ENCODE measurements at places on chromosomes 1 and 21.

DNA sequence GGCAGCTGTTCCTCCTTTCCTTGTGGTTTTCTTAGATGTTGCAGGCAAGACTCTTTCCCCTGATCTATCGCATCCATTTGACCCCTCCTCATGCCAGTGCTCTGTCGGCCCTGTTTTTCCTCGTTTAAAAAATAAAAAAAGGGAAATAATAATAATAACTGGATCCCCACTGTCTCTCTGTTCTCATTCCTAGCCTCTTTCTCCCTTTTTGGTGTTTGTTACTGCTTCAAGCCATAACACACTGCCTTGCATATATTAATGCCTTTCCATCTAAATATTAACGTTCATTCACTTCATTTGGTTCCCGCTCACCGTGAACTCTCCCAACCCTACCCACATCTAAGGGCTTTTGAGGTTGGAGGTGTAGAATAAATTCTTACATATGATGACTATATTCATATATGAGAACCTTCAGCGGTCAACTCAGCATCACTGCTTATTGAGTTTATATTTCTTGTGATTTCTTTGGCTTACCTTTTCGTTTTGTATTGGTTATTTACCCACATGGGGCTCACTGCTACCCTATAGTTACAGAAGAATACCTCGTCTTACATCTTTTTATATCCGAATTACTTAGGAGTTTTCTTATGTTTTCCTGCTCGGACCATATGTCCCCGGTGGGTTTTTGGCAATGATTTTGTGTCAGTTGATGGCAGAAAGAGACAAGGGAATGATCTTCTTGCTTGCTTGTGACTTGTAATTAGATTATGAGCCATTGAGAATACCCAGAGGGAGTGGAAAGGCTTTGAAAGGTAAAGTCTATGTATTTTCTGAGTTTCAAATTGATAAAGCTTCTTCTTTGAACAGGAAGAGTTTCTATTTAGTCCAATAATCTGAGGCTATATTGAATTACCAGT, 805 bp downstream of the ATG4C start:
- DNase-seq = peak; percentile 13

- no peak for DNase-seq
Measured at GRCh38 chr21:41715649-41716281, 51.1 kb downstream of the RIPK4 start.

- DNase-seq = peak; percentile 49
Measured at GRCh38 chr1:159881622-159882526, 18.1 kb downstream of the CFAP45 start.

DNA sequence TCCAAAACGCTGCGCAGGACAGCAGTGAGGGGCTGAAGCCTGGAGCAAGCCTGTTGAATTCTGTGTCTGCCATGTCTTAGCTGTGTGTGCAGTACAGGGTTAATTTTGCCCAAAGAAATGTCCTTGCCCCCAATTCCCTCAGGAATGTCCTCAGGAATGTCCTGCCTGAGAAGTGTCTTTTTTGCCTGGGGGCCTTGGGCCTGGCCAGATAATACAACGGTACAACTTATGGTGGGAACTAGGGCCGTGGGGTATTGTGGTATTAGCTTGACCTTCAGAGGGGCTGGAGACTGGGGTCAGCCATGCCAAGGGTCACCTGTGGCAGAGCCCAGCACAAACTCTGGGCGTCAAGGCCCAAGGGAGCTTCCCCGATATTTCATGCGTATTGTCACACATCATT, 107.7 kb downstream of the AJAP1 start:
- no peak for DNase-seq

DNA sequence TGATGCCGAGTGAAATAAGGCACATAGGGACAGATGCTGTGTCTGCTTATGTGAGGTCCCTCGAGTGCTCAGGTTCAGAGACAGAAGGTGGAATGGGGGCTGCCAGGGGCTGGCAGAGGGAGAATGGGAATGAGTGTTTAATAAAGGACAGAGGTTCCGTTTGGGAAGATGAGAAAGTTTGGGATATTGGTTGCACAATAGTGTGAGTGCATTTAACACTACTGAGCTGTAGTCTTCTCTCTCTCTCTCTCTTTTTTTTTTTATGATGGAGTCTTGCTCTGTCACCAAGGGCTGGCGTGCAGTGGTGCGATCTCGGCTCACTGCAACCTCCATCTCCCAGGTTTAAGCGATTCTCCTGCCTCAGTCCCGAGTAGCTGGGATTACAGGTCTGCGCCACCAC, 44.9 kb downstream of the TRAPPC10 start:
- no peak for DNase-seq

DNA sequence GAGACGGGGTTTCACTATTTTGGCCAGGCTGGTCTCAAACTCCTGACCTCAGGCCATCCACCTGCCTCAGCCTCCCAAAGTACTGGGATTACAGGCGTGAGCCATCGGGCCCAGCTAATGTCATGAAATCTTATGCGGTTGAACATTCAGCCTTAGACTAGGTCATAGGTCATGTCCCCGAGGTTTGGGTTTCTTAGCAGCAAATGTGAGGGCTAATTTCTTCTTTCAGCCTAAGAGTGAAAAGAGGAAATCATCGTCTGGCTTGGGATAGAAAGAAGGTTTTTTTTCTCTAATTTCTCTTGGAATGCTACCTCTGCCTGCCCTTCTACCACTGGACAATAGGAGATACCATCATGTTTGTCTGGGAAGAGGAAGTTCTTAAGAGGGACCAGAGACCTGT, 18.0 kb upstream of the PIK3CD start:
- DNase-seq = no peak

DNA sequence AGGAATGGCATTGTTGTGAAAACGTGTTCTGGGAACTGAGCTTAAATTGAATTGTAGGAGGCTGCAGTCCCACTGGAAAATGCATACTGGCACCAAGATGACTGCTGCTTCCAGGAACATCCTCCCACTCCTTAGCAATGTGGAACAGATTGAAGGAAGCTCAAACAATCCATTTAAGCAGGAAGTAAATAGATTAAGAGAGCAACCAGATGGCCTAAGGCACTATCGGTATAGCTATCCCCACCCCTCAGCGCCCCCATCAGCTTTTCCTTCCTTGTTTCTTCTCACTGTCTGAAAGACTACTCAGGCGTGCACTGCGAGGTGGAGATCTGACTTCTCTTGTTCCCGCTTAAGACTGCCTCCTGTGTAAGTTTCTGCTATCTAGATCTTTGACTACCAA, 4.0 kb upstream of the IFI16 start:
- DNase-seq = no peak

- DNase-seq = no peak
Measured at GRCh38 chr1:219926363-219926998, 1.9 kb downstream of the SLC30A10 start.

GRCh38 chr21:46195595-46196195, 11.4 kb upstream of the SPATC1L start:
- DNase-seq = no peak

GRCh38 chr1:41526956-41527561, 42.6 kb upstream of the EDN2 start:
- DNase-seq = no peak

DNA sequence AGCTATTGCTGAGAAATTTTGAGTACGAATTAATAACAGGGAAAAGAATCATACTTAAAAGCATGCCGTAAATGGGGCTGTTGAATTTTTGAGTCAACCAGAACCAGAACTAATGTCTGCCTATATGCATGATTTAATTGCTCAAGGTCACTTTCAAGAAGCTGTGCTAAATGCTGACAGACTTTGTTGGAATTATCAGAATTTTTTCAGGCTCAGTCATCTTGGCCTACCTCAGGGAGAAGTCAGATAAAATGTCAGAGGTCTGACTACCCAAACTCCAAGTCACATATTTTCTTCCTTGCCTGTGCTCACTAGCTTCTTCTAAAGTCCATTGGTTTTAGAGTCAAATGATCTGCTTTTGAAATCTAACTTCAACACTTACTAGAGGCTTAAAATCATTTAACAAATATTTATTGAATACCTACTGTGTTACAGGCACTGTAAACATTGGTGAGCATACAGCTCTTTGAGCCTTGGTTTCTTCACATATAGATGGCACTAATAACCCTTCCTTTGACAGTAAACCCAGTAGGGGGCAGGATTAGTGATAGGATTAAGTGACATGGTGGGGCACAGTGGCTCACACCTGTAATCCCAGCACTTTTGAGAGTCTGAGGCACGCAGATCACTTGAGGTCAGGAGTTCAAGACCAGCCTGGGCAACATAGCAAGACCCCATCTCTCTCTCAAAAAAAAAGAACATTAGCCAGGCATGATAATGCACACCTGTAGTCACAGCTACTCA, 121.2 kb upstream of the SLC44A3 start:
- DNase-seq = no peak

DNA sequence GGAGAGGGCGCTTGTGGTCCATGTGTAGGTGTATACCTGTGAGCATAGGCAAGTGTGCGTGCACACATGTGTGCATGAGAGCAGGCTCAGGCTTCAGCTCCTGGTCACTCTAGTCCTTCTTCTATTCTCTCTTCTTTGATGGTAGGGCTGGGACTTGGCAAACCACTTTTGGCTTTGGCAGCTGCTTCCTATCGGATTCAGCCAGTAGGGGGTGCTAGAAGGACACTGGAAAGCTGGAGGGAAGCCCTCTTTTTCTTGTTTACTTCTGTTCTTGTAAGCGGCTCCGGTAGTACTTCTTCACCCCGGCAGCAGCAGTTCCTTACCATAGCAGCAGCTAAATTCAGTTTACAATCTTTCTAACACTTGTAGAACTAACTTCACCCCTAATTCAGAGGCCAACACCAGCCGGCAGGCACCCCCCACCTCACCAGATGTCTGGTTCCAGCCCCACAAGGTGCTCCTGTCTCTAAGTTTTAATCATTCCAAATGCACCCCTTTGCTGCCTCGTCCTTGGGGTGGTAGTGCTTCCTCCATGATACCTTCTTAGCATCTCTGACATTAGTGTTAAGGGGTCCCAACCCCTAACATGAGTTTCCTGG, 25.1 kb downstream of the NENF start:
- DNase-seq = peak; percentile 65

GRCh38 chr21:17768840-17769446, 50.2 kb downstream of the C21orf91 start:
- no peak for DNase-seq

DNA sequence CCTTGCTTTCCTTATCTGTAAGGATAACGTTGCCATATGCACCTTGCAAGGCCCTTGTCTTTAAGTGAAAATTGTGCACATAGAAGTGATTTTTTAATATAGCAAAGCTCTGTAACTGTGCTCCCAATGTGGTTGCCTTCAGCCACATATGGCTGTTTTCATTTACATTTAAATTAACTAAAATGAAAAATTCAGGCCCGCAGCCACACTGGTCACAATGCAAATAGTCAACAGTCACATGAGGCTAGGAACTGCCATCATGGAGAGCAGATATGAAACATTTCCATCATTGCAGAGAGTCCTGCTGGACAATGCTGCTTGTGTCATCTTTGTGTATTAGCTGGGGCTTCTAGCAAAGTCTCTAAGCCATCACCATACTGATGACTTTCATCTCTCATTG, 83.4 kb downstream of the PGBD5 start:
- no peak for DNase-seq

- DNase-seq = peak; percentile 81
Measured at GRCh38 chr1:33099290-33100118, 18.6 kb downstream of the AZIN2 start.

- peak; percentile 74 for DNase-seq
Measured at GRCh38 chr1:151196292-151196800, 2.0 kb upstream of the PIP5K1A start.

DNA sequence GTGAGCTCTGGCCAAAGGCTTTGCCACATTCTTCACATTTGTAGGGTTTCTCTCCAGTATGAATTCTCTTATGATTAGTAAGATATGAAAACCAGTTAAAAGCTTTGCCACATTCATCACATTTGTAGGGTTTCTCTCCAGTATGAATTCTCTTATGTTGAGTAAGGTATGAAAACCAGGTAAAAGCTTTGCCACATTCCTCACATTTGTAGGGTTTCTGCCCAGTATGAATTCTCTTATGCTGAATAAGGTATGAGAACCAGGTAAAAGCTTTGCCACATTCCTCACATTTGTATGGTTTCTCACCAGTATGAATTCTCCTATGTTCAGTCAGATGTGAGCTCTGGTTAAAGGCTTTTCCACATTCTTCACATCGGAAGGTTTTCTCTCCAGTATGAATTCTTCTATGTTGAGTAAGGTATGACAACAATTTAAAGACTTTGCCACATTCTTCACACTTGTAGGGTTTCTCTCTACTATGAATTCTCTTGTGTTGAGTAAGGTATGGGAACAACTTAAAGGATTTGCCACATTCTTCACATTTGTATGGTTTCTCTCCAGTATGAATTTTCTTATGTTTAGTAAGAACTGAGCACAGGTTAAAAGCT, 20.7 kb downstream of the ZNF695 start:
- no peak for DNase-seq

GRCh38 chr1:119981986-119982815, 85.9 kb upstream of the ADAM30 start:
- no peak for DNase-seq
